Suppressor macrophage treated with lipopolysaccharide for 4 hours (primary cell): ENCODE measurements at places on chromosomes 12 and 14.

DNA sequence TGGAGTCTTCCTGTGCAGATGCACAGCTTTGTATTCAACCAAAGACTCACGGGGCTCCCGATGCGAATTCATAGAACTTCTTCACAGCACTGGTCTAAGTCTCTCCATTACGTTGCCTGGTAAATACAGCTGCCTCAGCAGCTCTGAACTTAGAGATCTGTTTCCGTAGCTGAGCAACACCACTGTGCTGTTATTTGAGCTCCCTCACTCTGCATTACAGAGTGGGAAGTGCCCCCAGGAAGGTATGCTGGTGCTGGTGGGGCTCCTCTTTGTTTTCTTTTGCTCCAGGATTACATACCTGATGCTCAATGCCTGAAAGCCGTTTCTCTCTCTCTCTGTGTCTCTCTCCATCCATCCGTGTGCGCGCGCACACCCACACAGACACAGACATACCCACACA is 227.5 kb upstream of the RMST start:
- DNase-seq: no peak

DNA sequence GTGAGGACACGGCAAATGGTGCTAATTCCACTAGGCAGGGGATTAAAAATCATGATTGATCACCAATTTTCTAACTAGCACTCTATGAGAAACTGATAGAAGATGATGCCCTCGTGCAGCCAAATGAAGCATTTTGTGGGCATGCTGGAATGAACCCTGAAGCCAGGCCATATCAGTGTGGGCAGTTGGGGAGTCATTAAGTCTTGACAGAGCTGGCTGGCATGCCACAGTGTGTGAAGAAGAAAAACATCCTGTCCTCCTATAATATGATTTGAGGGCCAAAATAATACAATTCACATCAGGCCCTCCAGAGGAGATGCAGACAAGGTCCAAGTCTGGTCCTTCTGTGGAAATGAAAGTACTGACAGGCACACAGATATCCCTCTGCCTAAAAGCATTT is 107.1 kb downstream of the TMTC1 start:
- no peak for DNase-seq

DNA sequence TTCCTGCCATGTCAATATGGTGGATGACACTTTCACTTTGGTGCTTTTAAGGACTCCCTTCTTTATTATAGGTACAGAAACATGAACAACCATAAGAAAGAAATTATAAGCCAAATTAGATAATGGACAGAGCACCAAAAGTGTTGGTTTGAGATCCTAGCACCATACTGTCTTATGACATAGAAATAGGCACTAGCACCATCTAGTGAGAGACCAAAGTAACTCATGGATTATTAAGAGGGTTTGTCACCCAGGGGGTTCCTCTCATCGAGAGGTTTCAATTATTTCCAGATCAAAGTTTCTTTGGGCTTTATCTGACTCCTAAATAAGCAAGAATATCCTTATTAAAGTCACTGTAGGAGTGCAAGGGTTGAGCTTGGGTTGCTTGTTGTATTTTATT is 153.0 kb upstream of the DIO2 start:
- no peak for DNase-seq

DNA sequence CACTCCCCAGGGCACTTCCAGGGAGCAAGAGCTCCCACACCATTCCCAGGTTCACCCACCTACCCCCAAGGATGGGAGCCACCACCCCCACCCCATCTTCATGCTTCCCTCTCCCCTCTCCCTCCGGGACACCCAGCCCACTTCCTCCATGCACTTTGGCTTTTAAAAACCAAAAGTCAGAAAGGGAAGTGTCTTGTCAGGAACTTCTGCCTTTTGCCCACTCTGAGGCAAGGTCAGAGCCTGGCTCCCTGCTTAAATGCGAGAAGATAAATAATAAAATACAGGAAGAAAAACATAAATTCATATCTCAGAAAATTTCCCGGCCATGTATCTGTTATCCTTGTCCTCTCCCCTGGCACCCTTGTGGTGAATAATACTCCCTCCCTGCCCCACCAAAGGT is 81.6 kb downstream of the PTGER2 start:
- peak; percentile 76 for DNase-seq

DNA sequence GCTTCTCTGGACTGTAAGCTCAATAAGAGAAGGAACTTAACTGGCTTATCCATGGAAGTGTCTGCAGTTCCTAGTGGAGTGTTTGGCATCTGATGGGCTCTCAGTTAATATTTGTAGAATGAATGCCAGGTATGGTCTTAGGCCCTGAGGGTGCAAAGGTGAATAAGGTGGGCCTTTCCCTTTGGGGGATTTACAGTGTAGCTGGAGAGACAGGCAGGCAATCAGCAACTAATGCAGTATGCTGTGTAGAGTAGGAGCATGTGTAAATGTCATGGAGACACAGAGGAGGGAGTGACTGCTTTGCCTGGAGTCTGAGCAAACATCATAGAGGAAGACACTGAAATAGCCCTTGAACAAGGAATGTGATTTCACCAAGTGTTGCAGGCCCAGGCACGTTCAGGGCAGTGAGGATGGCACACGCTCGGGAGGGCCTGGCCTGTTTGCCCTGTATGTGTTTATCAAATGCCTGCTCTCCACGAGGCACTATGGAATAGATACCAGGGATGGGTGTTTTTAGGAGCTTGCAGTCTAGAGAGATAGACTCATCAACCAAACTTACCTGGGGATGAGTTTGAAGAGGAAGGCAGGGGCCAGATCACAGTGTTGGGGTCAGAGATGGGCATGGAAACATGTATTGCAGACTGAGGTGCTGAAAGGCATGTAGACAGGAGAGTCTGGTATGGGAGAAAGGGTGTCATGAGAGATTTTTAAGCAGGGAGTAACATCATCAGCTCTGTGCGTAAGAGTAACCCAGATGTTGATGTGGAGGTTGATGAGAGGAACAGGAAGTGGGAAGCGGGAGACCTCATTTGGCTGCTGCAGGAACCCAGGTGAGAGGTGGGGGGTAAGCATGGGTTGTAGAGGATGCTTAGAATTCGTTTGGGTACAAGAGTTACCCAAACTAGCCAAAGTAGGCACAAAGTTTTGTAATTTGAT is 54.1 kb downstream of the PLXNC1 start:
- DNase-seq: no peak

DNA sequence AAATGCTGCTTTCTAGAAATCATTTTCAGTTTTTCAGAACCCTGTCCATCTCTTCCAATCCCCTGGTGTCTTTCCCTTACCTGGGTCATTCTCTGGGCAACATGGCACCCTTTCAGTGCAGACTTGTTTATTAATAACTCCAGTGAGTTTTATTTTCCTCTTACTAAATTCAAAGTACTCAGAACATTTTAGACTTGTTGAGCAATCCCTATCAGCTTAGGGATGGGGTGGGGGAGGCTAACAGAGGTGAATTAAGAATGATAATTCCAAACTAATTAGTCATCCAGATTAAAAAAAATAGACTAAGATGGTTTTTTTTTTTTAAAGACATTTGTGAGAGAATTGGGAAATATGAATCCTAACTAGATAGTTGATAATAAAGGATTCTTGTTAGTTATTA is 10.7 kb downstream of the GPRC5A start:
- DNase-seq: no peak

GRCh38 chr12:28172434-28173030 is 17.7 kb upstream of the CCDC91 start:
- no peak for DNase-seq

DNA sequence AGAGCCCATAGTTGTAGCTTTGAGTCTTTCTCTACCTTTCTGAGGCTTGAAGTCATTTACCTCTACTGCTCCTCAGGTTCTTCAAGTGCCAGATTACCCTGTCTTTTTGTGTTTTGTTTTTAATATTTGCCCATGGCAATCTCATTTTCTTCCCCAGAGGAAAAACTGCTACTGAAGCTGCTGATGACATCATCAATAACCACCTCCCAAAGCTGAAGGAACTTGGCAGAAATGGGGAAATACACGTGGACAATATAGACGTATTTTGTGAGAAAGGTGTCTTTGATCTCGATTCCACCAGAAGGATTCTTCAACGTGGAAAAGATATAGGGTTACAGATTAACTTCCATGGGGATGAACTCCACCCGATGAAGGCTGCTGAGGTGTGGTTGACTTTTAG is 17.1 kb downstream of the AMDHD1 start:
- DNase-seq: no peak

GRCh38 chr12:94849411-94849976 is 154.0 kb downstream of the NDUFA12 start:
- no peak for DNase-seq

- peak; percentile 62 for DNase-seq
These were observed 19.6 kb downstream of the LGMN start for GRCh38 chr14:92728759-92729364.

GRCh38 chr12:96448300-96448699 is 41.1 kb upstream of the CFAP54 start:
- no peak for DNase-seq

- no peak for DNase-seq
These were observed 8.8 kb upstream of the PLEKHG6 start for GRCh38 chr12:6301721-6302120.

GRCh38 chr12:1930803-1931597 is 12.5 kb upstream of the CACNA2D4 start:
- no peak for DNase-seq
